ENCODE measurements at places on chromosomes 1 and 21.

GRCh38 chr1:192817246-192817645 is 8.4 kb downstream of the RGS2 start:
- DNase-seq = no peak

GRCh38 chr1:19476450-19477190 is 8.7 kb downstream of the CAPZB start:
- DNase-seq = no peak

- no peak for DNase-seq
These were observed 117.9 kb upstream of the ADAR start for GRCh38 chr1:154725865-154726264.

- DNase-seq = no peak
These were observed 116.3 kb upstream of the C1orf21 start for GRCh38 chr1:184270556-184270955.

DNA sequence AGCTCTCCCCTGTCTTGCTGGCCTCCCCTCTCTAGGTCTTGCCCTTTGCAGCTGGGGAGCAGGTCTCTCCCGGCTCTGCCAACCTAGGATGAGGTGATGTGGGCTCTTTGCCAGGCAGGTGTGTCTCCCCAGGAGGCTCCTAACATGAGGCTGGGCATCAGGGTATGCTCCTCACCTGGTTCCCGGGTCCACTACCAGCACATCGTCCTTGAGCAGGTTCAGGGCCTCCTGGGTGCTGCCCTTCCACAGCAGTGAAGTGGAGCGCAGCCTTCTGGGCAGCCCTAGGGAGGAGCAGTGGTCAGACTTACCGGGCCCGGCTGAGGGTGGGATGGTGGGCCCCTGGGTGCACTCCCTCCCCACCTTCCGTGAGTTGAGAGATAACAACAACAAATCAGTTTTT is 17.5 kb downstream of the LACTBL1 start:
- DNase-seq = no peak

DNA sequence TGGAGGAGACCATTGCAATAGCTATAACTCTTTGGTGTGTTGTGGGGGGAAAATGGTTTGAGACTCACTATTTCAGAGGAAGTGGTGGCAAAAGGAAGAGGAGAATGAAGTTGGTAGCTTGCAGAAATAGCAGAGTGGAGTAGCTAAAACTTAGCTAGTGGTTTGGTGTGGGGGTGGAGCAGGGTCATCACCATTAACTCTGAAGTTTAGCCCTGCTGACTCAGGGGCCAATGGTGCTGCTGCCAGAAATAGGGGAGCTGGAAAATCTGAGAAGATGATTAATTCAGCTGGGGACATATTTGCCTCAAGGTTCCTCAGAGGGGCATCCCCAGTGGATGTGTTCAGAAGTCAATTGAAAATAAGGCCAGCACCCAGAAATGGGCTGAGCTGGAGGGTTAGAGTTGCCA is 65.4 kb downstream of the RUNX1 start:
- DNase-seq = no peak

- DNase-seq = no peak
These were observed 643 bp downstream of the FNDC5 start for GRCh38 chr1:32869923-32870614.

- DNase-seq = no peak
These were observed 53.9 kb upstream of the HSD17B7 start for GRCh38 chr1:162736633-162737067.

- DNase-seq = no peak
These were observed 793.8 kb downstream of the PLA2G4A start for GRCh38 chr1:187622545-187622944.

DNA sequence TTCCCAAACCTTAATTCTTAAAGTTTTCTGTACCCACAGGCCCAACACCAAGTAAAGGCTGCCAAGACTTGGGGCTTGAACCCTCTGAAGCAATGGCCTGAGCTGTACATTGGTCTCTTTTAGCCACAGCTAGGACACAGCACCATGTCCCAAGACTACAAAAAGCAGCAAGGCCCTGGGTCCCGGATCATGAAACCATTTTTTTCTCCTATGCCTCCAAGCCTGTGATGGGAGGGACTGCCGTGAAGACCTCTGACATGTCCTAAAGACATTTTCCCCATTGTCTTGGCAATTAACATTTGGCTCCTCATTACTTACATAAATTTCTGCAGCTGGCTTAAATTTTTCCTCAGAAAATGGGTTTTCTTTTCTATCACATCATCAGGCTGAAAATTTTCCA is 30.9 kb downstream of the ZNF670 start:
- no peak for DNase-seq

GRCh38 chr1:174160109-174160473 is 771 bp downstream of the RABGAP1L start:
- peak; percentile 53 for DNase-seq

DNA sequence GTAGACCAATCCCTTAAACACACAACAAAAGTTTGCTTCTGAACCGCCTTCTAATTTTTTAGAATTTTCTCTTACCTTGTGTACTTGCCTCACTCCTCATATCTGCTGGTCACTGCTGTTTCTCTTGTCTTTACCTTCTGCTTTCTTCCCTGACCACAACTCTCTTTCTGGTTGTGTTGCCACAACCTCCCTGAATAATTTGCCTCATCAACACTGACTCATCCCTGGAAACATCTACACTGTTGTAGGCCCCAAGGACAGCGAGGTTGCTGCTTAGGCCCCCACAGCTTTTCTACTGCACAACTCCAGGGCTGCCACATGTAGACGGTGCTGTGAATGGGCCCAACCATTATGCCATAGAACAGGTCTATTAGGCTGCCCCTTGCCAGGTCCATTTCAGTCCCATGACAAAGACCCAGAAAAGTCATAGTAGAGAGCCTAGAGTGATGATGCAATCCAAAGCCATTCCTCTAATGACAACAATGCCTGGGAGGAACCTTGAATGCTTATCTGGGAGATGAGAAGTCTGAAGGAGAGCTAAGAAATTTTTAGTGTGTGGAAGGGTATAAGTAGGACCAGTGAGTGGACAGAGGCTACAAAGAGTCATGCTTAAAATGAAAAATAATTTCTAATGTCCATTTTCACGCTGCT is 36.6 kb upstream of the LCE5A start:
- no peak for DNase-seq

DNA sequence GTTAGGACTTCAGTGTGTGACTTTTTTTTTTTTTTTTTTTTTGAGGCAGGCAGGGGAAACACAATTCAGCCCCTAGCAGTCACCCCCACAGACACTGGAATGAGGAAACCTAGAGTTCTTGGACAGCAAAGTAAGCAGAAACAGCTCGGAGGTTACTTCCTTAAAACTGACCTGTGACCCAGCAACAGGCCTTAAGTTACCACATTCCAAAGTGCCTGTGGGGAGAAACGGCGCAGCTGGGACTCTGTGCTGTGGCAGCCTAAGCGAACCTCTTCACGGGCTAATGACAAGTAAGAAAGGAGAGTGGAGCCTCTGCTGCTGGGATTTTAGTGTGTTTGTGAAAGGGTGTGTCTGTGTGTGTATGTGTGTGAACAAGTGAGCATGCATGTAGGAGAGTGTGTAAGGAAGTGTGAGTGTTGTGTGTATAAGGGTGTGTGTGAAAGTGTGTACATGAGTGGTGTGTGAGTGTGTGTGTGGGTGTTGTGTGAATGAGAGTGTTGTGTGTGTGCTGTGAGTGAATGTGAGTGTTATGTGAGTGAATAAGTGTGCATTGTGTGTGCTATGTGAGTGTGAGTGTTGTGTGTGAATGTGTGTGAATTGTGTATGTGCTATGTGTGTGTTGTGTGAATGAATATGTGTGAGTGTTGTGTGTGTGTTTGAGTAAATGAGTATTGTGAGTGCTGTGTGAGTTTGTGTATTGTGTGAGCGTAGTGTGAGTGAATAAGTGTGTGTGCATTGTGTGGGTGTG is 180.8 kb downstream of the BRINP2 start:
- DNase-seq = no peak

Data from Caco-2 (cell line).